ENCODE measurements at places on chromosomes 16 and 17.
A peak's percentile ranks its signal among the peaks of the same experiment; 100 is the strongest.

DNA sequence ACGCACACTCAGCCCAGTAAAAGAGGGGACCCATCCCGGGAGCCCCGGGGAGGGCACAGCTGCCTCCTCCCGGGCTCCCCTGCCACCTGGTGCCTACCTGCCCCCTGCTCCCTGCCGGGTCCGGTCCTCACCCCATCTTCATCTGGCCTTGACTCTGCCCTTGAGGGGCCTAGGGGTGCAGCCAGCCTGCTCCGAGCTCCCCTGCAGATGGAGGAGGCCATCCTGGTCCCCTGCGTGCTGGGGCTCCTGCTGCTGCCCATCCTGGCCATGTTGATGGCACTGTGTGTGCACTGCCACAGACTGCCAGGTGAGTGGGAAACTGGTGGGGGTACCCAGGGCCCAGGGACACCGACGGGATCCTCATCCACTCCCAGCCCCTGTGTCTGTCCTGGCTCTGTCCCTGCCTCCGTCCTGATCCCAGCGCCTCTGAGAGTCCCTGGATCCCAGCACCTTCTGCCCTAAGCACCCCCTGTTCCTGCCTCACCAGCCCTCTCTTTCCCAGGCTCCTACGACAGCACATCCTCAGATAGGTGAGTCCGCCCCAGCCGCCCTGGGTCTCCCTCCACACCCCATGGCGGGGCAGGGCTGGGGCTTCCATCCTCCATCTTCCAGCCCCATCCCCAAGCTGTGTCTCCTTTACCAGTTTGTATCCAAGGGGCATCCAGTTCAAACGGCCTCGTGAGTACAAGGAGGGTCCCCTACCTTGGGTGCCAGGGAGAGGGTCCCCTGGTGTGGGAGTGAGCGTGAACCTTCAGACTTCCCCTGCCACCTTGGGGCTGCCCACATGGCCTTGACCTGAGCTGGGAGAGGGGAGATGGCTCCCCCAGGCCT is 574 bp downstream of the LAT start:
- DNase-seq = no peak

DNA sequence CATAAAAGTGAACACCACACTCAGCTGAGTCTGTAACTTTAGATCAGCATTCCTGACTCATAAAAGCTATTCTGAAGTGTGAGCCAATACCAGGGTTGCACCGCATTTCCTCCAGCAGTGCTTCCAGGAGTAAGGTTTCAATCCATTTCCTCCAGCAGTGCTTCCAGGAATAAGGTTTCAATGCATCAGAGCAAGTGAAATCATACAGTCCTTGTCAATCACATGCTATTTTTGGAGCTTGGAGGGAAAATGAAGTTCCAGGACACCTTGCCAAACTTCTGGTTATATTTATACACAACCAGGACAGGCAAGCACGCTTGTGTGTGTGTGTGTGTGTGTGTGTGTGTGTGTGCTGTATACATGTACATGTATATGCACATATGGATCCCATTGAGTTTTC is 327.6 kb downstream of the GRIN2A start:
- DNase-seq = peak; percentile 25

GRCh38 chr16:24013054-24013636 is 177.4 kb downstream of the PRKCB start:
- DNase-seq = no peak

GRCh38 chr16:12612598-12613101 is 191.0 kb downstream of the CPPED1 start:
- no peak for DNase-seq

- DNase-seq = peak; percentile 54
These were observed at the start of gene BLMH for GRCh38 chr17:30291543-30292285. TSS of gene BLMH (minus strand) at chr17:30291944. CDS start at chr17:30291819, 125 bp downstream.

DNA sequence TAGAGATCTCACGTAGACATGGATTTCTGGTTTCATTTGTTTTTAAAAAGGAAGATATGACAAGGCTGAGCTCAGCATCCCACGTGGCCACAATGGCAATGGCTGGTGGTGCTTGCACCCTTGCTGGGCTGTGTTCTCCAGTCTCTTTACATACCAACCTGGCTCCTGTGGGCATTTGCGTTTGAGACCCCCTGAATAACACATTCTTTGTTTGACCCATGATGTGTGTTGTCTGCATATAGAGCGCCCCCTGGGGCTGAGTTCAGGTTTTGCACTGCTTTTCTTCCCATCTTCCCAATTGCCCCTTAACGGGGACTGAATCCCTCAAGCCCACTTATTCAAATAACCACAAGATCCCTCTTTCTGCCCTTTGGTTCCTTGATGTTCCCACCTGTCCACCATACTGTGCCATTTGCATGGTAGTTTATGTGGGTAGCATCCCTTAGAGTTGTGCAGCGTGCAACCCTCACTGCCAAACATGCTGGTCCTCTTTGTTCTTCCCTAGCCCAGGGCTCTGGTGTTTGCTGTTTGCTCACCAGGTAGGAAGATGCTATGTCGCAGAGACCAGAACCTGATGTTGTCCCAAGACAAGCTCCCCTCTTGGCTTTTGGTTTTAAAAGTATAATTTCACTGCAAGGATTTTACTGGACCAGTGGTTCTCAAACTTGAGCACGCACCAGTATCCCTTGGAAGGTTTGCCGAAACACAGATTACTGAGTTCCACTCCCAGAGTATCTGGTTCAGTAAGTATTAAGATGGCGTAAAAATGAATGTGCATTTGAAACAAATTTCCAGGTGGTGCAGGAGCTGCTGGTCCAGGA is 38.5 kb upstream of the NKD1 start:
- DNase-seq = no peak

GRCh38 chr16:26344976-26345375 is 653.2 kb downstream of the HS3ST4 start:
- DNase-seq = no peak

DNA sequence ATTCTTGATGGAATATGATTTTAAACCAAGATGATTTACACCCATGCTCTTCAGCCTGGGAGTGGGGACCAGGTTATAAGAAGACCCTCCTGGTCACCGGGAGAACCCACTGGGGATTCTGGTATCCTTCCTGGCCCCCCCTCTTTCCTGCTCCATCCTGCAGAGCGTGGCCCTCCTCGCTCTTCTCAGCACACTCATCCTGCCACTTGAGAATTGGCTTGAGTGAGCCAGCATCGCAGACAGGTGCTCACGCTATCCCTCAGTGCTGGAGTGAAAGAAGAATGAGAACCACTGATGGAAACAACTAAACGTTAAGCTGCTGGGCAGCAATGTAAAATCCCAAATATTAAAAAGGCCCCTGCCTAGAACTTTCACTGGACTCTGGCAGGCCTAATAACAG is 98.0 kb downstream of the CYTH1 start:
- no peak for DNase-seq

DNA sequence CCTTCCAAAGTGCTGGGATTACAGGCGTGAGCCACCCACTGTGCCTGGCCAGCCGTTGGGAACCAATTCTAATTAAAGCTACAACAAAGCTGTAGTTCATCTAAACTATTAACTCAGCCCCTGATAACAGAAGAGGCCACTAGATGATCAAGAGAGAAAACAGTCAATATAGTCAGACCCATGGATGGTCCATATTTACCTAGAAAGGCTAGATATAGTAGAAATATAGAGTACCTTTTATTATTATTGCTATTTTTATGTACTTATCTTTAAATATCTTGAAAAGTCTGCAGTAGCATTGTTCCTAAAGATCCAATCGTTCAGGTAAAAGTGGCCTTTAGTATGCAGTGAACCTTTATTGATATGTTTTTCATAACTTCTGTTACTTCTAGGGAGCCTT is 43.2 kb downstream of the RNF213 start:
- no peak for DNase-seq

DNA sequence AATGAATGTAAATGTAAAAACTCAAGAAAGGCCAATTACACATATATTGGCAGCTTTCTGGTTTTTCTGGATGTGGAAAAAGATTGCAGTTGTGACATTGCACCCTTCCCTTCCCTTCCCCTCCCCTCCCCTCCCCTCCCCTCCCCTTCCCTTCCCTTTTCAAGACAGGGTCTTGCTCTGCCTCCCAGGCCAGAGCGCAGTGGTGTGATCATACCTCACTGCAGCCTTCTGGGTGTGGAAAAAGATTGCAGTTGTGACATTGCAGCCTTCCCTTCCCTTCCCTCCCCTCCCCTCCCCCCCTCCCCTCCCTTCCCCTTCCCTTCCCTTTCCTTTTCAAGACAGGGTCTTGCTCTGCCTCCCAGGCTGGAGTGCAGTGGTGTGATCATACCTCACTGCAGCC is 41.7 kb downstream of the PIK3R5 start:
- no peak for DNase-seq

DNA sequence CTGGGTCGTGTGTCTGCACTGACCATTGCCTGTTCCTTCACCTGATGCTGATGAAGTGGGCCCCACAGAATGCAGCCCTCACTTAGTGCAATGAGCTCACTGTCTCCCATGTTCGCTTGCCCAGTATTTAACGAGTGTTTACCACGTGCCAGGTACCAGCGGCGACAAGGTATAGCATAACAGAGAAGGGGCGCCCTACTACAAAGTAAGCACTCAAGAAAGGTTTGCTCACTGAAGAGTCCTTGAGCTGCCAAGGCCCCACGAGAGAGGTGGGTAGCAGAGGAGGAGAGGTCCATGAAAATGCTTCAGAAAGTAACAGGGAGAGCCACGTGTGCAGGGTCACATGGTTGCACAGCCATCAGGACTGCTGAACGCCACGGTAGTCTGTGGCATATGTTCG is 230.0 kb downstream of the NTN1 start:
- no peak for DNase-seq

DNA sequence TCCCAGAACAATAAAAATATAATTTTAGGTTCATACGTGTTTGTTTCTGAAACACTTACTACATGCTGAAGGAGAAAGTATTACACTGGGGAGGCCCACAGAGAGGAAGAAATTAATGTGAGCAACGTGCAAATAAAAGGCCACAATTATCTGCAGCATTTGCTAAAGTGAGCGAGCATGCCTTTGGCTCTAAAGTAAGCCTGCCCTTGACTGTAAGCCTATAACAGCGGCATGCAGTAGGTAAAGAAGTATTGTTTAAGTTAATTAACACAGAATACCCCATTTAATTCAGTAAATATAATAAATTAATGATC is 13.2 kb upstream of the COTL1 start:
- DNase-seq = no peak

GRCh38 chr16:23131931-23132621 is 17.2 kb downstream of the USP31 start:
- DNase-seq = no peak

DNA sequence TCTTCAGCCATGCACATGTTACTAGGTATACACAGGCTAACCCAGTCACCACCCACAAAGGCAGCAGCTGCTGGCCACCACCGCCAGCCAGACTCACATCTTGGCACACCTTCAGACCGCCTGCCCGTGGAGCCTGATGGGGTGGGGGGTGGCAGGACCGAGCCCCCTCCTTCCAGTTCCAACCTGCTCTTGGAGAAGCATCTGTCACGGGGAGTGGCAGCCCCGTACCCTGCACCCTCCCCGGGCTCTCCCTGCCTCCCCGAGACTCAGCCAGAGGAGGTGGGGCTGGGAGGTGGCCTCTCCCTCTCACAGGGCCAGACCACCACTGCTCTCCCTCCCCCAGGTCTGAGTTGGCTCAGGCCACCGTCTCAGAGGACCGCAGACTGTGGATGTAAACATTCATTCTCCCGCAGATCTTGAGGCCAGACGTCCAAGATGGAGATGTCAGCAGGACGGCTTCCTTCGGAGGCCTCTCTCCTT is 11.3 kb upstream of the RBFOX3 start:
- no peak for DNase-seq

- no peak for DNase-seq
These were observed 14.8 kb downstream of the TAC4 start for GRCh38 chr17:49832840-49833599.

DNA sequence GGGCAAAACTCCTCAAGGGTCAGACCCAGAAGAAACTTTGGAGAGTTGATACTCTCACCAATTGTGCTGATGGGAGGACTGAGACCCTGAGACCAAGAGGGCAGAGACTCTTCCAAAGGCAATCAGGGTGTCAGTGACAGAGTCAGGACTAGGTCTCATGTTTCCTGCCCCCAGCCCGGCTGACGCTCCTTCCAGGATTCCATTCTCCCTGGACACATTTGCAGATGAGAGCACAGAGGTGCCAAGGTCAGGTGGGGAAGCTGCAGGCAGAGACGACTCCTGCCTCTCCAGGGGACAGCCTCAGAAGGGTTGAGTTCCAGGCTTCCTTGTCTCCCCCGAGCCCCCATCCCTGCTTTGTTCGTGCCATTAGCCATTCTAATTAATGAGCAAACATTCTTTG is 174.1 kb downstream of the WSCD1 start:
- no peak for DNase-seq

All from skeletal muscle cell (primary cell).